ENCODE measurements at places on chromosomes 11 and 22.

DNA sequence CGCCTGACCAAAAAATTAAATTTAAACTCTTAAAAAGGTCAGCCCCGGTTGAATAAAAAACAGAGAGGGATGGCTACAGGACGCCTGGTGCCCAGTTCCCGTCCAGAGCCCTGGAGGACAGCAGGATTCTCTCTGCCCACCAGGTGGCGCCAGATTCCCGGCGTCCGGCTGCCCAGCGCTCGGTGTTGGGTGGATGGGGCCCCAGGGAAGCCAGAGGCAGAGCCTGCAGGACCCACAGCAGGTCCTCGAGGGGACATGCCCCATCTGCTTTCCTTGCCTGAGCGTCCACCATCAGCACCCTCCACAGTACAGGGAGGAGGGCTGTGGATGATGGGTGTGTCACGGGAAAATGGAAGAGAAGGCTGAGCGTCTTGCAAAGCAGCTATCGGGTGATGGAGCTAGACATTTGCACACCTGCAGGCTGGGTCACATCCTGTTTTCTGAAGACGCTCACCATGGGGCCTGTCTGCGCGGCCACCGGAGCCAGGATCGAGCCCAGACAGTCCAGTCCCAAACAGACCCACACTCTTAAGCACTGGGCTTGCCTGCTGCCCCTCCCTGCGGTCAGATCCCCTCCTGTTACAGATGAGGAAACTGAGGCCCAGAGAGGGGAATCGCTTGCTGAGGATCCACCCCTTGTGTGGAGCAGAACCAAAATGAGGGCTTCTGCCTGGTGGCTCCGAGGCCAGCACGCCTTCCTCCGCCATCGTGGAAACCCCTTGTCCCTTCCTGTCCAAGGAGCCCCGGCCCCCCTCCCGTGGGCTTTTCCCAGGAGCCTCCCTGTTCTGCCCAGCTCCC lies 18.5 kb upstream of the CBX7 start:
- peak; percentile 84 for DNase-seq

- DNase-seq: no peak
Observed at GRCh38 chr11:28858076-28858475, 749.9 kb downstream of the METTL15 start.

GRCh38 chr11:110032259-110032658 lies 60.9 kb upstream of the ZC3H12C start:
- no peak for DNase-seq

DNA sequence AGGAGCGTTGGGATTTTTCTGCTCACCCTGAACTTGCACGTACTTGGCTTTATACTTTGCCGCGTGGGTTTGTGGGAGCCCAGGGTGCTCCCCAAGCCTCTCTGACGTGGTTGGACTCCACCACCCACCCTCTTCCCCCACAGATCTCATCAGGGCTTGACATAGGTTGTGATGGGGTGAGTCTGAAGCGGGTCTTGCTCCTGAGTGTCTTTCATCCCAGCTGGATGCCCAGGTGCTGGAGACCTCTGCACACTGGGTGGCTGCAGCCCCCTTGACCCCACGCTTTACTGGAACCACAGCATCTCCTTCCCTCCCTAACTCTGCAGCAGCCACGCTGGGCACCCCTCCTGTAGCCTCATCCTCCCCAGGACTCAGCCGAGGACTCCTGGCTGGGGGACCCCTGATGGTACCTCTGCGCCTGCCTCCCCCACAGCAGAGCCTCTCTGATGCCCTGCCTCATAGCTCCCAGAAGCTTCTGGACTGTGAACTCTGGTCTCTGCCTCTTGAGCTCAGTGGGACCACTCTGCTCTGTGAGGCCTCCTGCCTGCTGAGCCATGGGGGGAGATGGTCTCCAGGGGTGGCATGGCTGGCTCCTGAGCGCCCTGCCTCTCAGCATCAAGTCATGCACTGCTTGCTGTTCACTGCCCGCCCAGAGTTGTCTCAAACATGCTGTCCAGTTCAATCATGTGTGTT lies 45.2 kb downstream of the MYEOV start:
- no peak for DNase-seq

- peak; percentile 52 for DNase-seq
Observed at GRCh38 chr11:36492724-36493304, 17.3 kb downstream of the TRAF6 start.

GRCh38 chr11:17412488-17413180 lies 24.2 kb upstream of the KCNJ11 start:
- no peak for DNase-seq

GRCh38 chr11:106619320-106619990 lies 398.8 kb downstream of the GUCY1A2 start:
- no peak for DNase-seq

- no peak for DNase-seq
Observed at GRCh38 chr11:126476266-126476924, 120.9 kb downstream of the ST3GAL4 start.
